Fibroblast of the aortic adventitia (primary cell): ENCODE measurements at places on chromosomes 12 and 14. TPM values are rescaled to one million over a fixed set of nuclear protein-coding genes. Genes with fewer than 3 reads are reported as not detected.

KRT71 gene
- total RNA-seq, result not detected in 2 replicates

CBLN3 gene
- 5.9 and 6.2 TPM in 2 replicates for total RNA-seq

METAP2 gene
- 92.1 and 260 TPM in 2 replicates for total RNA-seq

ZC2HC1C gene
- 0.90 and 1.6 TPM in 2 replicates for total RNA-seq

SYT1 gene
- 5.6 and 43.3 TPM in 2 replicates for total RNA-seq

LTBP2 gene
- total RNA-seq, result 58.5 and 157 TPM in 2 replicates

ACSM4 gene
- not detected in 2 replicates for total RNA-seq

FAM181A gene
- not detected in 2 replicates for total RNA-seq

KRT83 gene
- not detected in 2 replicates for total RNA-seq

COX8C gene
- not detected in 2 replicates for total RNA-seq

HRK gene
- 0.41 TPM in 1 of 2 replicates, not detected in the other for total RNA-seq
